Stimulated activated CD4-positive, alpha-beta T cell treated with anti-CD3 and anti-CD28 coated beads, Interleukin-15, amount 100 ng/mL, for 24 hours (primary cell): ENCODE measurements at places on chromosomes 11 and 22.

DNA sequence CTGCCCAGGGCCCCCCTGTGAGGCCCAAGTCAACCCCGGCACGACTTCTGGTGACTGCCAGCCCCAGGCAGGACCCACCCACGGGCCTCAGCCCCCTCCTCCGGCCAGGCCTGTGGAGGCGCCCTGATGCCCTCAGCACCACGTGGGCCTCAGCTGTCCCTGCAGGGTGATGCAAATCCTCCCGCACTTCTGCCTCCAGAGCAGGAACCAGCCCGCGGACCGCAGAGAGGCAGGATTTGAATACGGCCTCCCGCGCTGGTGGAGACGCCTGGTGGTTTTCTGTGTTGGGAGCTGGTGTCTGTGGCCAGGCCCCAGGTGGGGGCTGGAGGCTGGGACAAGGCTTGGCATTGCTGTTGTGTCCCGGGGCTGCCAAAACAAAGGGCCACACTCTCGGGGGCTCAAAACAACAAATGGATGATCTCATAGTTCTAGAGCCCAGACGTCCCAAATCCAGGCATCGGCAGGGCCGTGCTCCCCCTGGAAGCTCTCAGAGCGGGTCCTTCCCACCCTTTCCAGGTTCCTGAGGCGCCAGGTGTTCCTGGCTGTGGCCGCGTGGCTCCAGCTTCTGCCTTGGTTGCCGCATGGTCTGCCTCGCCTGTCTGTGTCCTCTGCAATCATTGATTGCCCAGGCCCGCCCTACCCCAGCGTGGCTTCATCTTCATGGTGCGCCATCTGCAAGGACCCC is 19.4 kb downstream of the TRPM5 start:
- no peak for DNase-seq

GRCh38 chr11:122423273-122423672 is 232.2 kb upstream of the UBASH3B start:
- DNase-seq = no peak

- DNase-seq = no peak
Measured at GRCh38 chr11:77172666-77172982, 44.6 kb downstream of the MYO7A start.

DNA sequence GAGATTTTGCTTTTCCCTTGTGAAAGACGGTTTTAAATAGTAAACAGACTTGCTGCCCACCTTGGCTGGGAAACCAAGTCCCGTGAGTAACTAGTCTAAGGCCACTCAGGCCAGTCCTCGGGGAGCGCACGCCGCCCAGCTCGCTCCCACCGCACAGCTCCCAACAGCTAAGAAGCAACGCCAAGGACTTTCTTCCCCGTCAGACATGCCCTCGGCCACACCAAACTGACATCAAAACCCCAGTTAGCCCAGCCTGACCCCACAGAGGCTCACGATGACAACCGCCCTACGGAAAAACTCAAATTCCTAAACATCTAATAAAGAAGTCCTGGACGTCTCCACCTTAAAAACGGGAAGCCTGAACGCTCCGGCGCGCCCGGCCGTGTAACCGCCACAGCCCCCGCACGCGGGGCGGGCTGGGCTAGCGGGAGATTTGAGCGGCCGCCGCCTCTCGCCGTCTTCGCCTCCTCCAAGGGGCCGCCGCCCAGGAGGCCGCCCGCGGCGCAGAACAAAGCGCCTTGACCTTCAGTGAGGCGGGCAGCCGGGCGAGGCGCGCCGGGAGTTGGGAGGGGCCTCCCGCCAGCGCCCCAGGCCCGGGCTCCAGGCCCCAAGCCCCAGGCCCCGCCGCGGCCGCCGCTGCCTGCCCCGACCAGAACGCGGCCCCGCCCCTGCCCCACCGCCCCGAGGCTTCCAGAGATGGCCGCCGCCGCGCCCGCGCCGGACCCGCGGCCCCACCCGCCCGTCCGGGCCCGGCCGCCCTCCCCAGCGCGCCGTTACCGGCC is 486 bp downstream of the NAP1L4 start:
- no peak for DNase-seq

DNA sequence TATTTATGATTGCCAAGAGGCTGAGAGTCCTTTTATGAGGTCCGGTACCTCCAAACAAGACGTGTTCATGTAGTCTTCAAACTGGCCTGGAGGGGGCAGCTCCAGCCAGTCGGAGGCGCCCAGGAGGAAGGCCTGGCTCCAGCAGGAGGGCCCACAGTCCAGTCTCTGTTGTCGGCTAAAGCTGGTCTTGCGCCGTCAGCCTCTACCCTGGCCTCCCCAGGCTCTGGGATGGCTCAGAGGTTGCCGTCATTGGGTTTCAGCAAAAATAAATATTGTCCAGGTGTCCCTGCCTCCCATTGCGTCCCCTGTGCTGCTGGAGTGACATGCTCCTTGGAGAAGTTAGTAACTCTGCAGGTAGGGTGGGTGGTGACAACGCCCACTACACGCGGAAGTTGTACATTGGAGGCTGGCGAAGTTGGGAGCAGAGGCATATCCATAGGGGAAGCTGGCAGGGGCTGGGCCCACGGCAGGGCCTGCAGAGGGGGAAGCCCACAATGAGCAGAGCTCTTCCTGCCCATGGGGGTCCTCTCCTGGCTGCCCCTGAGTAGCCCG is 1.0 kb upstream of the SLC25A1 start:
- peak; percentile 63 for DNase-seq

DNA sequence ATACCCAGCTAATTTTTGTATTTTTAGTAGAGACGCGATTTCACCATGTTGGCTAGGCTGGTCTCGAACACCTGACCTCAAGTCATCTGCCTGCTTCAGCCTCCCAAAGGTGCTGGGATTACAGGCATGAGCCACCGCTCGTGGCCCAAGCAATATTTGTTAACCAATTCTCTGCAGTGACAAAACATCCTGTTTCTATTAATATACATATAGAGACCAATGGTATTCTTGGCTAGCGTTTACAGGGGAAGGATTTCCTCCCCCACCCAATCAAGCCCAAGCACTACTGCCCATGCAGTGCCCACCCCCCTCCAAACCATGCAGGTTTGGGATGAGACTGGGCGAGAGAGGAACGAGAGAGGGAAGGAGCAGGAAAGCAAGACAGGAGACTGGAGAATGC is 53.1 kb downstream of the APOL3 start:
- DNase-seq = no peak

GRCh38 chr11:85626496-85626895 is 648 bp downstream of the DLG2 start:
- no peak for DNase-seq

GRCh38 chr11:118145285-118146227 is 7.1 kb downstream of the SCN4B start:
- peak; percentile 94 for DNase-seq

DNA sequence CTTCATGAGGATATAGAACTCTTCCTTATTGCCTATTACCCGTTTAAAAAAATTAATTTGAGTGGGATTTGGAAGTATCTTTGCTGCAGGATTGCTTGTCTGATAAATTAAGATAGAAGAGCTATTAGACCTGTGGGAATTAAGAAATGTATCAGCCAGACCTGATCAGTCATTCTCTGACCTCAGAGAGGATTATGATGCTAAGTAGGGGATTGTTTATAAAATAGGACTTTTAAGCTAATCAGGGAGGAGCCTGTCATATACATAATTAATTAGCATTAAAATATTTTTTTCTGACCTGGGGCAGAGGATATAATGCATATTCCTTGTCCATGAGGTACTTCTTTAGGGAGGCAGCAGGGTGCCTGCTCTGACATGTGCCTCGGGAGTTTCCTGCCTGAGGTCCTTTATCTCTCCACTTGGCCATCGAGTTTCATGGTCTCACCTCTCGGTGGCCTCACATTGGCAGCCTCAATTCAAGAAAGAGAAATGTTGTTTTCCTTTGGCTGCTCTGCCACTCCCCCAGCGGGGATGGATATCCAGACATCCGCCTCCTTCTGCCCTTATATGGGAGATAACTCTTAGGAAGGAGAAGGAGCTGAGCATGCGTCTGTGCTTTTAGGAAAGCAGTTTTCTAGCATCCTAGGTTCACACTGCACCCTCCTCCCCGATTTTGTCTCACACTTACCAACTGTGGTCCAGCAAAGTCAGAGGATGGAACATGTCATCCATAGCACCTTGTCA is 41.1 kb downstream of the DIXDC1 start:
- no peak for DNase-seq

GRCh38 chr11:8081591-8082250 is 710 bp downstream of the TUB start:
- no peak for DNase-seq

DNA sequence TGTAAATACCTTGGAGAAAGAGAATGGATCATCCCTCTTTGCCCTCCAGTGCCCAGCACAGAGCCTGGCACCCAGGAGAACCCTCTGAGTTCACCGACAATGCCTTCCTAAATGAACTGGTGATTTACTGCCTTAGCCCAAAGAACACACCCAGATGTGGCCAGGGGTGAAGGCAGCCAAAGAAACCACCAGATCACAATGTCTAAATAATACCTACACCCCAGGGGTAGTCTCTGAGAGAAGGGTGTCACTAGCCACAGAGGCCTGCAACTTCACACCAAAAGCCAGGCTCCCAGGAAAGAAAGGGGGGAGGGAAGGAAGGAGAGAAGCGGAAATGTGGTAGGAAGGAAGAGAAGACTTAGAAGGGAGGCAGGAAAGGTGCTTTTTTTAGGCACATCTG is 65.7 kb downstream of the RPL27A start:
- no peak for DNase-seq

DNA sequence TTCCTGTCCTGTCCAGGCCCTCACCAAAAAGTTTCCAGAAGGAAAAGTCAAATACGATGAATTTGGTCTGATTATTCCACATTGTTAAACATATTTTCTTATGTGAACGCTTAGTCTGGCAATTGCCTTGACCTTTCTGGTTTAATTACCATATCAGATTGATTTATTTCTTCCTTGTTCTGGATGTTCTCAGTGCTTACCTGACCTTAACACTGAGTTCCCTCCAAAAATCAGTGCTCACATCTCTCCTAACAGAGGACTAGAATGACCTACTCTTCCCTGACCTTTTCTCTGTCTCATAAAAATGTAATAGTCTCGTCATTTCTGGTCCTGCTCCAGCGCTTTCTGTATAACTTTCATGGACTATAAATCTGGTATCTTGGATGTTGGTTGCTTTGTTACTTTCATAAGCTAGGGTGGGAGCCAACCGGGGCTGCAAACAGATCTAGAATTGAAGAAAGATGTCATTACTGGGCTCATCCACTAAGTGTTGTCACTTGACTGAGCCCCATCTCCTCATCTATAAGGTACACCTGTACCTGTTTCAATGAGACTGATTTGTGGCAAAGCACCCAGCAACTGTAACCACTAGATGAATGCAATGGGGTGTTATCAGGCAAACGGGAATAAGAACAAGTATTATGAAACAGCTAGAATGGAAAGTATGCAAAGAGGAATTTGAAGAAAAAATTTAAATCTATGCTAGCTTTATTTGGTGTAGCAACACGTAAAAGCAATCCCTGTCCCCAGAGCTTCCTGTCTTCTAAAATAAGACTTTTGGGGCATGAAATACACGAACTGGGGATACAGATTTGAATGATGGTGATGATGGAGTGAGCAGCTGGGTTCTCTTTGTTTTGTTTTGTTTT is 2.4 kb downstream of the FADS2 start:
- DNase-seq = no peak

DNA sequence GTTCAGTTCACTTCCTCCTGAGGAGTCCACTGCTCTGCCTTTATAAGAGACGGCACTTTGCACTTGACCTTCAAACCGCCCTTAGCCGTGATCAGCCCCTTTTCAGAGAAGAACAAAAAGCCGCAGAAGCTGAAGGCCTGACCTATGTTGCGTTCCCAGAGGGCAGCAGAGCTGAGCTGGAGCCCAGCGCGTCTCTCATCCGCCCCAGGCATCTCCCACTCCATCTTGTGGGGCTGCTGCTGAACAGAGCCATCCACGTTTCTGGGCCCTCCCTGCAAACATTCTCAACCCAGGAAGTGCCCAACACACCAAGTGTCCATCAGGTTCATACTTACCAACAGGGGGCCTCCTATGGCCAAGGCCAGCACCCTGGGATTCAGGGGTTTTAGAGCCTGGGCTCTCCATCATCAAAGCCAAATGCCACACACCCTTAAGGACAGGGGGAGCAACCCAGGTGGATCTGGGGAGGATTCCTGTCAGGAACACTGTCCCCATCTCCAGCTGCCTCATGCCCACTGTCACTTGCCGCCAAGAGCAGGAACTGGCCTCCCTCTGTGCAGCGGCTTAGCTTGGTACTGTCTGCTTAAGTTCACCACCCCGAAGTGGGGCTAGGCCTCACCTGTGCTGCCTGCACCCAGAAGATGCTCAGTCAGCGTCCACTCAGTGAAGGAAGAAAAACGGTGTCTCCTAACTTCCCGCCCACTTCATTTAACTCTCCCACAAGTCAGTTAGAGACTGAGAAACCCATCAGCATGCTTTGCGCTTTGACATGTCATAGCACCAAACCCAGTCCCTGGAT is 16.0 kb upstream of the EFCAB6 start:
- no peak for DNase-seq

DNA sequence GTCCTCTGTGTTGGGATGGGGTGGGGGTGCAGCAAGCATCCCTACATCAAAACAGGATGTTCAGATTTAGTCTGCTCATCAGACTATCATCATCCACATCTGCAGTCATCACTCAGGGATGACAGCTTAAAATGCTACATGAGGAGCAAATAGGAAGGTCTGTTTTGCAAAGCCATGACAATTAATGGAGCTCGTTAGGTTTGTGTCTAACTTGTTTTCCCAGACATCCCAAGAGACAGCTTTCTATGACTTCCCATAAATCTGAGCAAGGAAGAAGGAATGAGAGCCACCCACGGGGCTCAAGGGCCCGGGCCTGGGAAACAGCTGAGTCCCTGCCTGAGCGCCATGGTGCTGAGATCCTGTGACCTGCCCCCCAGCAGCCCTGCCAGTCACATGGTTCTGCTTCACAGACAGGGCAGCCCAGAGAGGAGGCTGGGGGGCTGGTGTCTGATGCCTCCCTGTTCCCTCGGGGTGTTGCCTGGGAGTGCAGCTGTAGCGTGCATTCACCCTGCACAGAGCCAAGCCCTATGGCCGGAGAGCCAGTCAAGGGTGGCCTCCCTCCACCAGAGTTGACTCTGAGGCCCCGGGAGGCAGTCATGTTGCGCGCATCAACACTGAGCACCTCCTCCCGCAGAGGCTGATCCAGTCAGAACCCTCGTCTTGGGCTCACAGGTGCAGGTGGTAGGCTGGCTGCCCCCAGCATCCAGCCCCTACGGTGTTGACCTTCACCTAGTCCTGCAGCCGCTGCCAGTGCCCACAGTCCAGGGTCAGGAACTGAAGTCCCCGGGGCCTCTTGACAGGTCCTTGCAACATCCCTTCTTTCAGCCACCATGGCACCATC is 12.1 kb downstream of the DERL3 start:
- DNase-seq = no peak

GRCh38 chr11:48083421-48083820 is 103.1 kb downstream of the PTPRJ start:
- DNase-seq = no peak

- DNase-seq = no peak
Measured at GRCh38 chr11:57162179-57162898, 19.4 kb upstream of the LRRC55 start.

GRCh38 chr22:30457981-30458380 is 13.8 kb downstream of the SEC14L3 start:
- no peak for DNase-seq

DNA sequence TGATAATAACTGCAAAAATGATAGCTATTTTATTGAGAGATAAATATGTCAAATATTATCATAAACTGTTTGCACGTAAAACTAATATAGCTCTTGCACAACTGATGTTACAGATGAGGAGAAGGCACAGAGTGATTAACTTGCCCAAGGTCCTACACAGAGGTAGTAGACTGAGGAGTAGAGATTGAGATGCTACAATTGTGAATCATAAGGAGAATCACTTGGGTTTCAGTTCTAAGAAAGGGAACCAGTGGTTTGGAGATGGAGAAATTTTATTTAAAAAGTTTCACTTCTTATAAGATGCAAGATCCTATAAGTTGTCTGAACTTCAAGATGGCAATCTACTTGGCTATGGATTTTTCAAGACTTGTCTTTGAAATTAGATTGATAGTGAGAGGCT is 224.8 kb upstream of the RAG2 start:
- no peak for DNase-seq
